ENCODE measurements at places on chromosomes 3 and 15. TPM values are rescaled to one million over a fixed set of nuclear protein-coding genes. Genes with fewer than 3 reads are reported as not detected.

DNA sequence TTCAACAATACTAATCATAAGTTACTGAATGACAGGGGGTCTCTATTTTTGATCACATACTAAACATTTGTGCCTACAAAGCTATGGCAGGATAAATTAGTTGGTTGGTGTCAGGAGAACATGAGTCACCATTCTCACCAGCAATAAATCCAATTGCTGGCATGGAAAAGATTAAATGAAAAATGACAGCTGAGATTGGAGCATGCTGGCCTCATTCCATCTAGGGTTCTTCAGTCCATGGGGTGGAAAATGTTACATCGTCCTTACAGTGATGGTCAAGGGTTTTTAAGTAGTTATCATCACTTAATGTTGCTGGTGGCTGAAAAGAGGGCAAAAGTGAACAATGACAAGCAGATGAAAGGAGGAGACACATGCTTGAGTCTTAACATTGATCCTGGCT lies 180.1 kb upstream of the BCL6 start:
- DNase-seq = no peak

DNA sequence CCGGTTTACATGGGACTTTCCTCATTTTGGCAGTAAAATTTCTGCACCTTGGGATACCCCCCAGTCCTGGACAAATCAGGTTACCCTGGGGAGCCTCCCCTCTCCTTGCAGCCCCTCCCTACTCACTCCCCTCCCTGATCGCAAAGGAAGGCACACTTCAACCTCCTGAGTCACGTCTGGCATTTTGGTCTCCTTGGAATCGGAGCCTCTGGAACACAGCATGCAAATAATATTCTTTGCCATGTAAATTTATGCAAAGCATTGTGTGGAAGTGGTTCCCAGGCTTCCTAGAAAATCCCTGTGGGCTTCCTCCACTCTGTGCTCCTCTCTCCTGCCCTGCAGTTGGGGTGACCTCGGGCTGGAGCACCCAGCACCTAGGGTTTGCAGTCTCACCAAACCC lies 11.6 kb downstream of the SCN5A start:
- DNase-seq = no peak

Gene WDR93
- total RNA-seq = under 0.01 TPM

- DNase-seq = no peak
Measured at GRCh38 chr3:183085634-183086390, 13.5 kb downstream of the MCCC1 start.

Gene NKIRAS1
- total RNA-seq = 28.1 TPM

DNA sequence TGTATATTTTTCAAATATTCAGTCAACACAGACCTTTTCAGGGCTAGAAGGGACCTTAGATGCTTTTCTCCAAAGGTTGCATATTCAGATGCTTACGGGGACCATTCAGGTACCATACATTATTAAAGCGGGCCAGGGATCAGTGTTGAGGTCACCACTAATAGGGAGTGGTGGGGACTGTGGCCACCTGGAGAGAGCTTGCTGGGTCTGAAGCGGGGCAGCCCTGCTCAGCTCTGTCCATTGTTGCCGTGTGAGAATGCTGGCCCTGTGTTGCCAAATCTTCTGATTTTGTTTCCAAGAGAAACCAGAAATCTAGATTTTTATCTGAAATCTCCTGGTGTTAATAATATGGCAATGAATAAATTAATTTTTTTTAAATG lies 23.7 kb downstream of the ABHD2 start:
- no peak for DNase-seq
